Neural crest cell (in vitro differentiated cells): ENCODE measurements at places on chromosomes 4 and X. TPM values are rescaled to one million over a fixed set of nuclear protein-coding genes. Genes with fewer than 3 reads are reported as not detected.

- DNase-seq: no peak
These were observed 119.6 kb upstream of the BANK1 start for GRCh38 chr4:101670897-101671296.

DNA sequence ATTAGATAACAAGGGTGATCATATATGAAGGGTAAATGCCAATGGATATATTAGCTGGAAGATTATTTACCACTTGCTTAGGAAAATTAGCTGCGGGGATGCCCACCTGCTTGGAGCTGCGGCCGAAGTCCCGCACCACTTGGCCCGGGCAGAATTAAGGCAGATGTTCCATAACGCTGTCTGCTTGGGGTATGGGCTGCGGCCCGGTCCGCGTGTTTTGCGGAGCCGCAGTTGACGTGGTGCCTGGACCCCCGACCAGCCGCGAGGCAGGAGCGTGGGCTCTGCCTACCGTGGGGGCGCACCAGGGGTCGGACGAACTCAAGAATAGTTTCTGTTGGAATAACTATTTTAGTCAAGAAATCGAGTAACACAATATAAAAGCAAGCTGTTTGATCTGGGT lies 235.2 kb downstream of the CPXCR1 start:
- no peak for DNase-seq

GRCh38 chr4:185307136-185307950 lies 88.4 kb downstream of the LRP2BP start:
- no peak for DNase-seq

EBP gene
- 155 and 168 TPM in 2 replicates for total RNA-seq

GRCh38 chr4:109432203-109432602 lies 1.4 kb upstream of the SEC24B start:
- DNase-seq: no peak

GRCh38 chr4:180619440-180619839 lies 1623.8 kb upstream of the TENM3 start:
- no peak for DNase-seq

DNA sequence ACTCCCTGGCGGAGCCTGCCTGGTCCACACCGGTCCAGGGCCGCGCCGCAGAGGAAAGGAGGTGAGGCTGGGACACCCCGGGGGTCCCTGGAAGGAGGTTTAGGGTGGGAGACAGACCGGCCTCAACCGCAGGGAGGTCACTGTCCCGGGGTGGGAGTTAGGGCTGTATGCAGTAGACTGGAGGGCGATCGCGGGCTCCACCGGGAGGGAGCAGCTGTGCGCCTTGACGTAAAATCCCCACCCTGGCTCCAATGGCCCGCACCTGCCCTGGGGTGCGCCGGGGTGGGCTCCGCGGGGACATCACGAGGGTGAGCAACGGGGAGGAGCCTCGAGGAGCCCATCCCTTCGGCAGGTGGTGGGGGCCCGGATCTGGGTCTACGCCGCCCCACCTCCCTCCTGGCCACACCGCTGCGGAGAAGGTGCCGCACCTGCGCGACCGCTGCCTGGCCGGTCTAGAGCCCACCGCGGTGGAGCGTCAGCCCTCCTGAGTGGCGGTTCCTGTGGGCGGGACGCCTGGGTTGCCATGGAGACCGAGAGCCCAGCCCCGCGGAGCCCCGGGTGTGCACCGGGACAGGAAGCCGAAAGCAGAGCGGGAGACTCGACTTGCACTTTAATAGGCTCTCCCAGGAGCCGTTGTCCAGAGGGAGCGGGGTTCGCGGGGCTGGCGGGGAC lies 105.1 kb downstream of the ADRA2C start:
- DNase-seq: peak; percentile 50

- DNase-seq: no peak
These were observed 44.8 kb downstream of the GSX2 start for GRCh38 chr4:54144661-54145171.

KLHL5 gene
- 30.2 and 30.6 TPM in 2 replicates for total RNA-seq

DNA sequence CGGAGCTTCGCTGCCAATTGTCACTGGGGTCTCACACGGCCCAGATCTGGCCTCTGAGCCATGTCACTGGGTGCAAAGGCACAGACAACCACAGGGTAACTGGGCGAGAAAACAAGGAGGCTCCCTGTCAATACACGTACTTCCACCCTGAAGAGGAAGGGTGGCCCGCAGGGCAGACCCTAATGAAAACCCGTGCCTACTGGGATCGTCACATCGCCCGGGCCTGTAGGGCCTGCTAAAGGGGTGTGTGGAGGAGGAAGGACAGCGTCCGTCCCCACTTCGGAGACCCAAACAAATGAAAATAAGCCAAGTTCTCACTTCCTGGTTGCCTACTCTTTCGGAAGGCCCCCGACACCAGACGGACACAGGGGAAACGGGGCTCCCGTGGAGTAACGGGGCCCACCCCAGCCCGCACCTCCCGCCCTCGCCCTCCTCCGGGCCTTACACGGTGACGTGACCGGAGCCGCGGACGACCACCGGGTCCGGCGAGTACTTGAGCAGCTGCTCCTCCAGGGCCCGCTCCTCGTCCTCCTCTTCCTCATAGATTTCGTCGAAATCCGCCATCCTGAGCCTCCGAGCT lies 578 bp downstream of the CHIC2 start:
- peak; percentile 26 for DNase-seq

DNA sequence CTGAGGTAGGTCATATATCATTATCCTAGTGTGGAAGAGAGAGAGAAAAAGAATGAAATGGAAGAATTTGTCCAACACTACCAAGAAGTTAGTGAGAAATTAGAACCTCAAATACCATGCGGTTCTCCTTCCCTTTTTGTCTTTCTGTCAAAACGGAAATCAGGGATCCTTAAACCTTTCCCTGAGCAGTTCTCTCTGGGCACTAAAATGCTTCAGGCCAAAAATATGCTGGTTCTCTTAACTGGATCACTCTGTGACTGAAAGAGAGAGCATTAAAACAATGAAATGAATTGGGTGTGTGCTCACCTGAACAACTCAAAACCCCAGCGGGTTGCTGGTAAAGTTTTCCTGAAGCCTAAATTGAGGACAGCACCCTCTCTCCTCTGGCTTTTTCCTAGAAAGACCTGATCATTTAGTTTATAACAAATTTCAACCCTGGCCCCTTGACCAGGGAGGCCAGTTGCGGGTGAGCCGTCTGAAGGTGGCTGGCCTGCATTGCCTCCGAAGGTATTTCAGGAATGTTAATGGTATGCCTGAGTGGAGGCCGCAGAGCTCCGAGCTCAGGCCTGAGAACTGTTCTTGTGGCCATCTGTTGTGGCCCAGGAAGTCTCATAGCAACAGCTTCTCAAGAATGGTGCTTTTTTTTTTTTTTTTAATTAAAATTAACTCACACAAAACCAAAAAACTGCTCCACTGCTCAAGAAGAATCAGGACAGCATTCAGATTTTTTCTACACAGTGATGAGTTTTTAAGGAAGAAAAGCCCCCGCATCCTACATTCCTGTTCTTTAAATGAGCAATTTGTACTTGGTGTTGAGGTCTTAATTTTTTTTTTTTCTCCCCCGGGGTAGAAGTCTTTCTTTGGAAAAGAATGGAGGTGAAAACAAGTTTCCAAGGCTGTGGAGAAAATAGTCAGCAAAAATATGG lies 155.1 kb downstream of the SHROOM3 start:
- DNase-seq: peak; percentile 26

- no peak for DNase-seq
These were observed 50.8 kb upstream of the GAB1 start for GRCh38 chr4:143285696-143286437.

DNA sequence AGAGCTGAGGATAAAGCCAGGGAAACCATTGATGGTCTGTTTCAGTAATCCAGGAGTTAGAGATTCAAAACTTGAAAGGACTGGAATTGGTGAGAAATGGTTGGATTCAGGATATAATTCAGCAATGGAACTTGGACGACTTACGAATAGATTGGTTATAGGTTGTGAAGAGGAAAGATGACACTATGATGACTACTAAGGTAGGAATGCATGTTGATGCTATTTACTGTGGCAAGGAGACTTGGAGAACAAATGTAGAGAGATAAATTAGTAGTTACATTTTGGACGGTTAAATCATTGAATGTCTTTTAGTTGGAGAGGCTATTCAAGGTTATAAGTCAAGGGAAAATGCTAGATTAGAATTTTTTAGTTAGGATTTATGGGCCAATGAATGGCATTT lies 365.4 kb upstream of the TECRL start:
- DNase-seq: no peak

- peak; percentile 30 for DNase-seq
These were observed at the start of gene MAP7D3 for GRCh38 chrX:136251041-136251991. TSS of gene MAP7D3 (minus strand) at chrX:136251400. CDS start at chrX:136251358, 42 bp downstream.

DNA sequence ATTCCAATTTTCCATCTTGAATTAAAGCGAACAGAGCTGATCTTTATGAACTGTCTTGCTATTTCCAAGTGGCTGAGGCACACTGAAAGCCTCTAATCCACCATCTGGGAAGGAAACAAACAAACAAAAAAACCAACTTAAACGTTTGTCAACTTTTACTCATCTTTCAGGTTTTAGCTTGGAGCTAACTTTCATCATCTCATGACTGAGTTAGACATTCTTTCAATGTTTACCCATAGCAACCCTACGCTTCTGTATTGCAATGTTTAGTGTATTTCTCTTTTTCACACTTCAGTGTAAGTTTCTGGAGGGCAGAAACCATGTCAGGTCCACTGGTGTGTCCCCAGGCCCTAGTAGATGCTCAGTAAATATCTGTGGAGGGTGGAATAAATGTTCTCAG lies 343.8 kb downstream of the GBA3 start:
- DNase-seq: no peak

TIGD4 gene
- 3.8 and 3.9 TPM in 2 replicates for total RNA-seq

DNA sequence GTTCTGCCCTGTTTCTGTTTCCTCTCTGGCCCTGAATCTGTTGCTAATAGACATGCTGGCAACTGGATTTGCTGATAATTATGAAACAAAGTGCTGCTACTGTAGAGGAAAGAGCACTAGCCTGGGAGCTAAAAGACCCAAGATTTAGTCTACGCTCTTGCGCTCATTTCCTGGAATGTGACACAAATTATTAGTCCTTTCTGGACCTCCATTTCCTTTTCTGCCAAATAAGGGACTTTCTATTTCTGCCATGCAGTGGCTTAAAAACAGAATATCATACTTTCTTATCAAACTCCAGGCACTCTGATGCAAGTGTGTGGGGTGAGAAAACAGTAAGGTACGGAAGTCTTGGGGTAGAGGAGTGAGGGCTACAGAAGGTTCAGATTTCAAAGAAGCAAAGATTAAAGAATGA lies 48.3 kb upstream of the GPR174 start:
- DNase-seq: no peak

DNA sequence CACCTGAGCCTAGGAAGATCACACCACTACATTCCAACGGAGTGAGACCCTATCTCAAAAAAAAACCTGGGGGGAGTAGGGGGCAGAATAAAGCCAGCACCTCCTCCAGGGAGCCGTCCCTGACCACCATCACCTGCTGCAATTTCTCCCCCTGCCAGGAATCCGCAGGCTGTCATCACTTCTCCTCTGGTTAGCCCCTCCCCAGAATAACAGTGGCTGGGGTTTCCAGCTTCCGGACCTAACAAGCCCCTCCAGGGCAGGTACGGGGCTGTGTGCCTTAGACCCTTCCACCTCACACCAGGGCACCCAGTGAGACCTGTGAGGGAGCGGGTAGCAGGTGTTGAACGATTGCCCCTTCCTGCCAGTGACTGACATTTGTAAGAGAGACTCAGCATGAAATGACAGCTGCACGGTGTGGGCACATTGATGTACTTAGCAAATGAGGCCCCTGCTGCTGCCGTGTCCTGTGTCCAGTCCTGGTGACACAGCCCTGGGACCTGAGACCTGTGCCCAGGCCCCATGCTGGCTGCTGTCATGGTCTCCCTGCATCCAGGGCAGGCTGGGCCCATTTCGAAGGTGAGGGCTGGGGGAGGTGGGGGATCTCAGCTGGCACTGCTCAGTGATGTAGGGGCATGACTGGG lies 6.7 kb upstream of the WFS1 start:
- DNase-seq: no peak

DNA sequence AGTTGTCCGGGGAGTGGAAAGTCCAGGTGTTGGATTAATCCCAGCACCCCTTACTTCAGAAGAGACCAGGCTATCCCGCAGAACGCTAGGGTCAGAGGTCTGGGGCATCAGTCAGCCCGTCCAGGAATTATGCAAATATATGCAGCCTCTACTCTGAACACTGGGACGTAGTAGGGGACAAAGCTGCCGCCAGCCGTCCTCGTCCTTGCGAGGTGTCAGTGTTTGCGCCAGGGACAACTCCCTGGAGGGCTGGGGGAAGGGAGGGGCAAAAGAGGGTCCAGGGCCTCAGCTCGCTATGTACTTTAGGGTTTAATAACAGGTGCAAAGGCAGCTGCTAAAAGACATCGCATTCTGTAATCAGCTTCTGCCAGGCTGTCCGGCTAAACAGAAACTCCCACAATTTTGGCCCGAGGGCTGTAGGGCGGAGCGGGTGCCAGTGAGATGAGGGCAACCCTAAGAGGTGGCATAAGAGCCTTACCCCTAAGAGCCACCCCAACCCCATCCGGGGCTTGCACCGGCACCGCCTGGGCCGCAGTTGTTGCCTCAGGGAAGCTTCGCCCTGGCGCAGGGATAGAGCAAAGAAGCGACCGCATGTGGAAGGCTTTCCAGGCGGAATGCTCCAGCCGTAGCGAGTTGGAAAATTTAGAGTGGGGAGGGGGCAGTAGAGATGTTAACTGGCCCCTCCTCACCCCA lies 8.4 kb downstream of the HAND2 start:
- no peak for DNase-seq

DNA sequence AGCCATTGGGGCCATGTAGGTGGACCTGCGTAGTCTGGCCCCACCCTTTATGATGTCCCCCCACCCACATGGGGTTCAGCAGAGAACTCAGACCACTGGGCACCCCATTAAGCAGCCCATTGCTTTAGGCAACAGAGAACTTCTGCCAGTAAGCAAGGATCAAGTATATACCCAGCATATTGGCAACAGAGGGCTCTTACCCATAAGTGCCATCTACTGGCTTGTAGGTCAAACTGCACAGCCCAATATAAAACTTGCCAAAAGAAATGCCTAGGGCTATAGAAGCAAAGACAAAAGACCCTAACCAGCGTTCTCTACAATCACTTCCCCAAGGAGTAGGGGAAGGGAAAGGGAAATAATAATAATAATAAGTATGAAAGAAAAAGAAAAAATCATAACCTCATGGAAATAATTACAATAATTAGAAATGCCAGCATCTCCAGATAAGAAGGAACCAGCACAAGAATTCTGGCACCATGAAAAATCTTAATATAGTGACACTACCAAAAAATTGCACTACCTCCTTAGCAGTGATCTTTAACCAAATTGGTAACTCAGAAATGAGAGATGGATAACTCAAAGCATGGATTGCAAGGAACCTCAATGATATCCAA lies 1090.7 kb downstream of the FAT4 start:
- DNase-seq: no peak
